ENCODE measurements at places on chromosomes 16 and 17.

DNA sequence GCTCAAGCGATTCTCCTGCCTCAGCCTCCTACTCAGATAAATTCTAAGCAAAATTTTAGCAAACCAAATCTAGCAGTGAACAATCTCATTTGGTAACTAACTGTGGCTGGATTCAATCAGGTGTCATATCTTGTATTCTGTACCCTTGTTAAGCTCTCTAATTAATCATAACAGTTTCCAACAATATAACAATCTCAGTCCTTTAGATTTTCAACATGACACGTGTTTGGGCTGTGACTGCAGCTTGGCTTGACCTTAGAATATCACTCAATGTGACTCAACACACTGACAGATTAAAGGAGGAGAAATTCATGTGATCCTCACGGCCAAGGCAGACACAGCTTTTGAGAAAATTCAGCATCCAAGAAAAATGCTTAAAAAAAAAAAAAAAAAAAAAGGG, 133.6 kb downstream of the BANP start:
- H3K4me1 ChIP-seq = no peaks in the 10 kb centered on the region
- DNase-seq = no peak
- no peak overlapping the region for H3K4me3 ChIP-seq

DNA sequence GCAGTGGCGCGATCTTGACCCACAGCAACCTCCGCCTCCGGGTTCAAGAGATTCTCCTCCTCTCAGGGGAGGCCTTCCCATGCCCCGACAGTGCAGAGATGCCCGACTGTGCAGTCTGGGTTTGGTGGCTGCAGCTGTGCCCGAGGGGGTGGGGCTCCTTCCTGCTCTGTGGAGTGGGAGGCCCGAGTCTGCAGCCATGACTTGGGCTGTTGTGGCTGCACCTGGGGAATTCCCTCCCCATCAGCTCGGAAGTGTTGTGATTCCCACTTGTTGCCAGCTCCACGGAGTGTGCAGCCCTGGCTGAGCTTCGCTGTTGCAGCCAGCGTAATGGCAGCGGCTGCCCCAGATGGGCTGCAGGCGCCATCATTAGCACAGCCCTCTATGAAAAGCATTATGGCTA, 66.4 kb upstream of the SMIM36 start:
- H3K27ac ChIP-seq = no peak overlapping the region
- no peak overlapping the region for H3K4me3 ChIP-seq
- DNase-seq = no peak
- H3K4me1 ChIP-seq = no peaks in the 10 kb centered on the region
- peaks cover 22% of the 10 kb centered on the region for H3K27me3 ChIP-seq
- H3K36me3 ChIP-seq = no peaks in the 10 kb centered on the region

- H3K4me3 ChIP-seq = no peak overlapping the region
- no peaks in the 10 kb centered on the region for H3K27me3 ChIP-seq
- no peak overlapping the region for H3K27ac ChIP-seq
- peaks cover 28% of the 10 kb centered on the region for H3K4me1 ChIP-seq
Observed at GRCh38 chr16:2511128-2511800, 2.5 kb upstream of the ATP6V0C start.

DNA sequence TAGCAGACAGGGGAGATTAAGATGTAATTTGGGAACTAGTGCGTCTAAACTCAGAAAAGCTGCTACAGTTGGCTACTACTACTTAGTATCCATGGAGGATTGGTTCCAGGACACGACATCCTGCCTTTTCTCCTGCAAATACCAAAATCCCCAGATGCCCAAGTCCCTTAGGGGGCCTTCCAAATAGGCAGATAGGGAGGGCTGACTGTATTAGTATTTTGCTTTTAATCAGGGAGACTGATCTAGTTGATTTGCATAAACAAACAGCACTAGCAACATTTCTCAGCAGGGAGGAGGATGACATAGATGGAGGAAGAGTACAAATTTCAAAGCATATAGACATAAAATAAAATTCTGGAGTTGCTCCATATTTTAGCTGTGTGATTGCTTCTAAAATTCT, 621.6 kb upstream of the GOT2 start:
- no peaks in the 10 kb centered on the region for H3K4me1 ChIP-seq
- no peak for DNase-seq
- H3K4me3 ChIP-seq = no peak overlapping the region
- H3K36me3 ChIP-seq = no peaks in the 10 kb centered on the region
- no peak overlapping the region for H3K27ac ChIP-seq

DNA sequence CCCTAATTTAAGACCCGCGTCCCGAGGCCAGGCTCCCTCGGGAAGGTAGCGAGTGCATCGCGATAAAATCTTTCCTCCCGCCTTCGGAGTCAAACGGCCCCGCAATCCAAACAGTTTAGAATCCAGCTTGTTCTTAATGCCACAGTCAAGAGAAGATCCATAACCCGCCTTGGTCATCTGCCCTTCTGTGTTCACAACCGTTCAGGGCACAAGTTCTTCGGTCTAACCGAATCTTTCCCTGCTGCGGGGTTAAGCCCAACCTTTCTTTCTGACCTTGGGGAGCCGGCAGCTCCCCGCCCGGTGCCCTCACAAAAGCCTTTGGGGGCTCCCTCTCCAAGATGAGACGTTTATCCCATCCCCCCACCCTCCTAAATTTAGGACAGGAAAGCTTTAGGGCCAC, 30.3 kb downstream of the CPSF4L start:
- no peaks in the 10 kb centered on the region for H3K27me3 ChIP-seq
- DNase-seq = no peak
- peaks cover 21% of the 10 kb centered on the region for H3K36me3 ChIP-seq
- peak overlapping the region; percentile 89 for H3K4me3 ChIP-seq
- peaks cover 30% of the 10 kb centered on the region for H3K4me1 ChIP-seq
